ENCODE measurements at places on chromosomes 3 and 15.
A peak's percentile ranks its signal among the peaks of the same experiment; 100 is the strongest.

- DNase-seq, result peak; percentile 12
Observed at GRCh38 chr3:136249593-136249992, 547 bp upstream of the PCCB start.

DNA sequence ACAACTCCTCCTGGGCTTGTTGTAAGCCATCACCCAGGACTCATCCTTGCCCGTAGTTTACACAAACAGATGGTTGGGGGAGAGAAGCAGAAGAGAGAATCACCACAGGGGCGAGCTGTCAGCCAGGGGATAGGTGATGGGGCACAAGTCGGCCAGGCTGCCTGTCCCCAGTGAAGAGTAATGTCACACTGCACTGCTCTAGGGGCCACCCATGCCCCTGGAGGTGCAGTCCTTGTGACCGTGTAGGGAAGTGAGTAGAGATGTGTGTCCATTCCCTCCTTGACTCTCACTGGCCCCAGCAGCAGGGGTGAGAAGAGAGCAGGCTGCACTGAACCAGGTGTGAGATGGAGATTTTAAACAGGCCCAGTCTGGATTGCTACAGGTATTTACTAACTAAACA is 17.1 kb upstream of the PRSS50 start:
- no peak for DNase-seq

DNA sequence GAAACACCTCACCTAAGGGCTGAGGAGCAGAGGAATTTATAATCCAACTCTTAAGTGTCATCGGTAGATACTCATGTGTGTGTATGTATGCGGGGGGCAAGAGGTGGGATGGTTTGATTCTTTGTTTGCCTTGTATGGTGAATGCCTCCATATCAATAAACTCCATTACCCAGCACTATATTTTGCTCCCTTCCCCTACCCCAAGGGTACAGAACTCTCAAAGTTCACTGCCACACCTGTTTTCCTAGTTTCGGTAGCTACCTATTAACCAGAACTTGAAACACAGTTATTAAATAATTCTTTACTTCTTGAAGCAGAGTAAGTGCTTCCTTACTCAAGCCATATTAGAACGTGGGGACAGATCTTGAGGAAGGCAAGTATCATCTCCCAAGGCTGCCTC is 400.8 kb upstream of the SUCLG2 start:
- no peak for DNase-seq

DNA sequence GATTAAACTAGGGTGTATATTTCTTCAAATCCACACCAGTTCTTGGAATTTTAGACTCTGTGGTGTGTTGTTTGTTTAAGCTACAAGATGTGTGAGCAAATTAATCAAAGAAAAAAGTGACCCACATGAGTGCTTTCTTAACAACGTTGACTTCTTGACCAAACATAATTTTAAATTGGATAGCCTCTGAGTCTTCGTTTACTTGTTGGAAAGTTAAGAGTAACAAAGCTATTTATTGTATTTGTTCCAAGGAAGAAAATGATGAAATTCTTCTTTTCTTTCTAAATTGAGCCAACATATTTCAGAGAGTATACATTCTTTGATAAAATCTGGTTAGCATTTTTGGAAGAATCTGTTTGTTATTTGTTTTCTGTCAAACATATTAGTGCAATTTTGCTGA is 99.9 kb upstream of the IGSF10 start:
- no peak for DNase-seq

GRCh38 chr3:120170223-120170622 is 76.0 kb upstream of the GSK3B start:
- no peak for DNase-seq

DNA sequence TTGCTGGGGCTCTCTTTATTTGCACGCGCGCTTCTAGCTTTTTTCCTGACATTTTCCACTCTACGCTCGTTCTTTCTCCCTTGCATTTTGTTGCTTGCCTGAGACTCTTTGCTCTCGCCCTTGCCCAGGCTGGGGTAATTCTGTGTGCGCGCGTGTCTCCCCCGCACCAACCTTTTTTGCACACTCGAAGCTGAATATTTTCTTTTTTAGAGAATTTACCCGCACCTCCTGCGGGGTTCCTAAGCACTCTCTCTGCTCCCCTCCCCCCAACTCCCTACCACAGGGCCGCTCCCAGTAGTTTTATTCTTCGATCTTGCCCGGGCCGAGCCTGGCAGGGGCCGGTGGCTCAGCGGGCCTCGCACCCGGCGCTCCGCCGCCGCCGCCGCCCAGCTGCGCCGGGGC is 732 bp downstream of the FAM43A start:
- DNase-seq, result no peak

GRCh38 chr15:92651877-92652575 is 3.5 kb downstream of the FAM174B start:
- DNase-seq, result no peak

- no peak for DNase-seq
Observed at GRCh38 chr15:31344266-31344665, 17.6 kb downstream of the KLF13 start.

- peak; percentile 90 for DNase-seq
Observed at GRCh38 chr3:156605686-156606605, 51.0 kb upstream of the SSR3 start.

- DNase-seq, result no peak
Observed at GRCh38 chr3:35144011-35144410, 495.3 kb upstream of the ARPP21 start.

DNA sequence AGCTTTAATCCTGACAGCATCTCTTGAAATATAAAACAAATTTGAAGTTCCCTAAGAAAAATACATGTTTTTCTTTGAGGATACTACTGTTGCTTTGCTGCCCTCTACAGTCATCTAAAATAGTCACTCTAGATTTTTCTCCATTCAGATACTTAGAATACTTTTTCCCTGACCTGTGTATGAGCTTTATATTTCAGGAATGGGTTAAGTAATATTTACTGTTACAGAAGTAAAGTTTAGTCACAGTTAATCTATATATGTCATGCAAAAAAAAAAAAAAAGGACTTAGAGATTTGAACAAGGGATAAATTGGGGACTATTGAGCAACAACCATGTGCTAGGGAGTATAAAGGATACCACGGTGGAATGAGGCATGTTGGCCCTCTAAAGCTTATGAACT is 8.8 kb downstream of the NECTIN3 start:
- no peak for DNase-seq

DNA sequence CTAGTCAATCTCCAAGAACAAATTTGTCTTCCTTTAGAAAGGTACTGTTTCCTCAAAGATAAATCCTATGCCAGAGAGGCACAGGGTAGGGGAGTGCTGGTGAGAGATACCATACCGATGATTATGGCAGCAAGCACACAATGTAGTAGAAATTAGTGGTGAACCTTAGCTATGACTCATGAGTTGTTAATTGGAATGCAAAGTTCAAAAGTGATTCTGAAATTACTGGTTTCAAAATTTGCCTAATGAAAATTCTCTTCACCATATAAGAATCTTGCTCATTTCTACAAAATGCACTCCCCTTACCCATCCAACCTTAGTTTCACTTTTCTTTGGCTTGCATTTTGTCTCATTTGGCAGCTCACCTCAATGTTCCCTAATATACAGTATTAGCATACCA is 139.5 kb upstream of the SLC2A2 start:
- no peak for DNase-seq

DNA sequence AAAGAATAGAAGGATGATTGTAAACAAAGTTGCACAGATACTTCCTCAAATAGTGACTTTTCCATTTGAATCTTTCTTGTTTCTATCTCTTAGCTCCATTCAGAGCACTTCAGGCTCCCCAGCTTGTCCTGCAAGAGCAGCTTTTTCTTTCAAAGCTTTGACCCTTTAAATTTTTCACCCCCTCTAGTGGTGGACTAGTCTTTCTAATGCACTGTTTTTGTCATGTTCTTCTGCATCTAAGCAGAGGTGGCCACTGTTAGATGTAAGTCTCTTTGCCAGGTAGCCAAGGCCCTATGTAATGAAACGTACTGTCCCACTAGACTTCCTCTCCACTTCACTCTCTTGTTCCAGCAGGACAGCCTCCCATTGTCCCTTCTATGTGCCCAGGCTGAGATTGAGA is 74.0 kb upstream of the MANF start:
- peak; percentile 17 for DNase-seq

DNA sequence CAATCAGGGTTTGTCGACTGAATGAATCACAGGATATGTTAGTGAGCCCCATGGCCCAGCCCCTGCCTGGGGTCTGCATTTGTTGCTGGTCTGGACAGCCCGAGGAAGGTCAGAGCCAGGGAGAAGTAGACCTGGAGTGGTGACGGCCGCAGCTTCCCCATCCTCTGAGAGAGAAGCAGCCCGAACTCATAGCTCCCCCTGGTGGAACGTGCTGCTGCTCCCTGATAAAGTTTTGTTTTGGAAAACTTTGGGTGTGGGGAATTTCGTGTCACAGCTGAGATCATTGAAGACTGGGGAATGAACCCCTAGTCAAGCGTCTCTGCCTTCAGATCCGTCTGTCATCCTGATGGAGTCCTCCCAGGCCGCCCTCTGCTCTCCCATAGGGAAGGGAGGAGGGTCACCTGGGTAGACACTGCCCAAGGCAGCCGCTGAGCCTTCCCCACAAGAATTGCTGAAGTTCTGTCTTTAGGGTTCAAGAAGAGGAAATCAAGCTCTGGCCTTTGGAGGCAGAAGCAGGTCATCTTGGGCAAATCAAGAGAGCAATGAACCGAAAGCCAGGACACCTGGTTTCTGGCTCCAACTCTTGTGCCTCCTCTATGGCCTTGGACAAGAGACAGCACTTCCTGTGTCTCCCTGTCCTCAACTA is 60.5 kb downstream of the GLDN start:
- peak; percentile 70 for DNase-seq

DNA sequence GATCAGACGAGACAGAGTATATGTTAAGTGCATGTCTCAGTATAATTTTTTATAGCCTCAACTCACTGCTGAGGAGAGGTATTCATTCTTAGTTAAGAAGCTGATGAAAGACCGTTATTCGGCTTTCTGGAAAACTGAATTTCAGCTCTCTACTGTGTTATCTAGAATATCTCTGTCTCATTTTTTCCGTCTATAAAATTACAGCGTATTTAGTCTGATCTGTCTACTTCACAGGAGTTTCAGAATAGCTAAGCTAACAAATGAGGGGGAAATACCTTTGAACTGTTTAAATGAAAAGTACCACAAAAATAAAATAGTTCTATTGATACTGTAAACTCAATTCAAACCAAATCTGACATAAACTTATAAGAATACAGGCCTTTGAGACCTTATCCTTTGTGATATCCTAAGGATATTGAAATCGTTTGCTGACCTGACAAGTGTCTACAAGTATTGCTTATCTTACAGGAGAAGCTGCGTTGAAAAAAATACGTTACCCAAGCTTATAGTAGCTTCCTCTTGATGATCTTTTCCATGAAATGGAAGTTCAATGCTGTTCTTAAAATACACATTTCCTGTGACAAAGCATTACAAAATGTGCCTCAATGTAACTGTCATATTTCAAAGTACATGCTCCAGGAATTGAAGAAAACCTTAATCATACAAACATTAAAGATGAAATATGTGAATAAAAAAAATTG is 104.6 kb downstream of the IL1RAP start:
- no peak for DNase-seq

DNA sequence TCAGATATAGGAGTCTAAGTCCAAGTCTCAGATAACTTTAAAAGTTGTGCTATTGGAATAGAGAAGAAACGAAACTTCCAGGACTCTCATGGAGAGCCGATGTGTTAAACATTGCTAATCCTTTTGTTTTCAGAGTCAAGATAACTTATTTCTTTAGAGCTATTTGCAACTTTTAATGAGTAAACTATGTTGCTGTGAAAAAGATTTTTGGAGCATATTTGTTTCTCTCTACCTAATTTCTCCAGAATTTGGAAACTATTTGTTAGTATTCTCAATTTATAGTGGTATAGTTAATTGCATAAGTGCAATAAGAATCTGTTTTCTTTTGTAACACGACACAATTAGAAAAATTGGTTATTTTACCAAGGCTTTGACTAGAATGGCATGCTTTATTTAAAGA is 588.9 kb downstream of the NTRK3 start:
- no peak for DNase-seq

DNA sequence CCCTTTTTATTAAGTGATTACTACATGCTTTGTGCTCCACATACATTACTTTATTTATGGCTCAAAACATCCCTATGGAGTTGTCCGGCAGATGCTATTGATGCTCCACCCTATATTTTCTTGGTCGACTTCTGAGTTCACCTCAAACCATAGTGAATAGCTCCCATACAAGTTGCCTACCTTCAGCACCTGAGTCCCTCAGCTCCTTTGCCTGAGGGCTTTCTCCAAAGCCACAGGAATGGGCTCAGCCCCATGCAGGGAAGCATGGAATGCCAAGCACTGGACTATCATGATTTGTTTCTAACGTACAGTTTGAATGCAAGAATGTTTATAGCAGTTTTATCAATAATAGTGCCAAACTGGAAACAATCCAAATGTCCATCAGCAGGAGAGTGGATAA is 124.8 kb upstream of the TNIK start:
- DNase-seq, result peak; percentile 60

All from ELF-1 (cell line).